ENCODE measurements at places on chromosomes 2 and 18.

GRCh38 chr2:120142528-120143219 is 80.5 kb downstream of the TMEM185B start:
- DNase-seq: no peak

- peak; percentile 47 for DNase-seq
Observed at GRCh38 chr2:181900007-181900651, 8.6 kb downstream of the ITPRID2 start.

GRCh38 chr2:143607231-143608062 is 478.2 kb downstream of the ARHGAP15 start:
- no peak for DNase-seq

GRCh38 chr2:236786751-236787150 is 217.1 kb downstream of the ACKR3 start:
- DNase-seq: no peak

DNA sequence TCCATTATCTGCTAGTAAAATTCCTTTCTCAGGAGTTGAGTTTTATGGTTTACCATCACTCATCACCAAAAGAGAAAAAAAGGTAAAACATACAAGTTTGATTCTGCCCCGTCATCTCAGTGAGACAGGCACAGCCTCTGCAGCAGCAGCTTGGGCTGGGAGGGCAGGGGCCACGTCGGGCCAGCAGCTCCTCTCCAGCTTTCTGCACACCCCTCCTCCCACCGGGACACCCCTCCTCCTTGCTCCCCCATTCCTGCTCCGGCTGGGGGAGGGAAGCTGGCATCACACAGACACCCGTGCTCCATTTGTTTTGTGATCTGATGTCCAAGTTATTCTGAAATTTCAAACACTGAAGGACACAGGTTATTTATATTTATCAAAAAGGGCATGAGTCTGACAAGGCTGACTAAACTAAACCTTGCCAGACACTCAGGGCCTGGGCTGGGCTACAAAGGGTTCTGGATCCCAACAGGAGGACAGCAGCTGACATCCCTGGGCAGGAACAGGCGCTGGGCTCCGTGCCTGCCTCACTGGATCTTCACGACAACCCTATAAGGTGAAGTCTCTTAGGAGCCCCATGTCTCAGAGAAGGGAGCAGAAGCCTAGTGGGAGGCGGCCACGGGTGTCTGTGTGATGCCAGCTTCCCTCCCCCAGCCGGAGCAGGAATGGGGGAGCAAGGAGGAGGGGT is 71.4 kb downstream of the HDAC4 start:
- no peak for DNase-seq

GRCh38 chr2:31247711-31248110 is 13.8 kb downstream of the EHD3 start:
- no peak for DNase-seq

DNA sequence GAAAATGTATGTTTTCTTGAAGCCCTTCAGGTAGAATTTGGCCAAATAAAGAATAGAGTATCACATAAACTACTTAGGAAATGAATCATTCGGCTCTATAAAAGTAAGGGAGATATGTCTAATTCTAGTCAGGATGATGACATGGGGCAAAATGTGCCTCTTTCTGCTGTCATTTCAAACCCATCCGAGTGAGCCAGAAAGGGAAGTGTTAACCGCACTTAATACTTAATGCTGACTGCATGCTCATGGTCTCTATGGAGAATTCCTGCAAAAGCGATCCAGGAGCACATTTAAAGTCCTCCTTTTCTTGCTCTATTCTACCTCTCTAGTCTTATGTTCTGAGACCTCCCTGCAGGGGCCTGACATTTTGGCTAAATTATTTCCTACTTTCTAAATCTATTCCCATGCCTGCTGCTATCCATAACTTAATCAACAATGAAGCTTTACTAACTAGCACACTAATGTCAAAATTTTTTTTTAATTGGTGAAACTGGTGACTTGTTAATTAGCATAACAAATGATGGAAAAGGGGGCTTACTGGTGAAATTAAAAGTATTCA is 127.4 kb downstream of the CDC42EP3 start:
- DNase-seq: no peak

GRCh38 chr2:71596011-71596410 is 142.7 kb downstream of the DYSF start:
- DNase-seq: no peak

DNA sequence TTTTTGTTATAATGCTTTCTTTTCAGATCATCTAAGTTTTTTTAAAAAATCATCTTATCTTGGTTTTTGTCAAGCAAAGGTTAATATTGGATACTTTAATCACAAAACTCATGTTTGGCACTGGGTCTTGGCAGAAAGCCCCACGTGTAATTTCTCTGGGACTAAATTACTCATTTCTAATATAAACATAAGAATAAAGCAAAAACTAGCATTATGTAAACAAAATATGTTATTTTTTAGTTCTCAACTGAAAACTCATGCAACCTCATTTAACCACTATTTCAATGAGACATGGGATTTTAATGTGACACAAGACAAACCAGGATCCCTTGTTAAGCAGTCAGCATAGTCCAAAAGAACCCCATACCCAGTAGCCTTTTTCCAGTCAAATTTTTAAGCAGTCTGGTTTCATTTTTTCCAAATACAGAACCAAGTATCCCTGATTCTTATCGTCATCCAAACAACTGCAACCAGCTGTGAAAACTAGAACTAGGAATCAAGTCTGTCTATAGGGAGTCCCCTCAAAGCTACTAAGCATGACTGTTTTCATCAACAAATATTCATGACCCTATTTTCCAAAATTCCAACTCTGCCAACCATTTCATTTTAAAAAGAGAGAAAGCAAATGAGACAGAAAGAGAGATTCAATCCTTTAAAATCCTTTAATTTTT is 27.1 kb downstream of the PID1 start:
- no peak for DNase-seq

GRCh38 chr2:20672201-20672951 is 5.4 kb downstream of the GDF7 start:
- DNase-seq: no peak

- no peak for DNase-seq
Observed at GRCh38 chr2:213125646-213126347, 25.6 kb downstream of the IKZF2 start.

DNA sequence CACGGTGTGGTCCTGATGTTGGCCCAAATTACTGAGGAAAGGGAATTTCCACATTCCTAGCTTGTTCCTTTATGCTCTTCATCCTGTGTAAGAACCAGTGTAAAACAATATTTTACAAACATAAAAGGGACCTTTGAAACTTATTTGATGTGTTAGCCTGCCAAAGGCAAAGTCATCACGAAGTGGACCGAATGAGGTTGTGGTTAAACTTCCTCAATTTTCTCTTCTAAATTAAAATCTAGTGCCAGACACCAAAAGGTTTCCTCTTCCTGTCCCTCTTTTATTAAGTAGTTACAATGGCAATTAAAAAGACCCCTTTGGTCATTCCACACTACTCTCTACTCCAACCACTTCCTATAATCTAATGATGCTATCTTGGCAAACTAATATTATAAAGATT is 279.8 kb downstream of the AFF3 start:
- no peak for DNase-seq

- peak; percentile 55 for DNase-seq
Observed at GRCh38 chr2:174778085-174778981, 14.1 kb upstream of the CHRNA1 start.

DNA sequence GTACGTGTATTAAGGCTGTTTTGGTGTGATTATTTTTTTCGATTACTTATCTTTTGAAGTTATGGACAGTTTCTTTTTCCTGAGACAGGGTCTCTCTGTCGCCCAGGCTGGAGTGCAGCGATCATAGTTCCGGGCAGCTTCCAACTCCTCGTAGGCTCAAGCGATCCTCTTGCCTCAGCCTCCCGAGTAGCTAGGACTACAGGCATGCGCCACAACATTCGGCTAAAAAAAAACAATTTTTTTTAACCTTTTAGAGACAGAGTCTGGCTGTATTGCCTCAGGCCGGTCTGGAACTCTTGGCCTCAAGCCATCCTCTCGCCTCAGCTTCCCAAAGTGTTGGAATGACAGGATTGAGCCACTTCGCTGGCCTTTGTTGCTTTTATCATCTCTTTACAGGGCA is 945 bp downstream of the HAT1 start:
- DNase-seq: peak; percentile 32

GRCh38 chr2:226671141-226671676 is 128.4 kb downstream of the IRS1 start:
- DNase-seq: no peak

GRCh38 chr2:163341426-163341825 is 394.4 kb downstream of the FIGN start:
- no peak for DNase-seq

- no peak for DNase-seq
Observed at GRCh38 chr2:208984376-208985090, 439.3 kb upstream of the MAP2 start.

DNA sequence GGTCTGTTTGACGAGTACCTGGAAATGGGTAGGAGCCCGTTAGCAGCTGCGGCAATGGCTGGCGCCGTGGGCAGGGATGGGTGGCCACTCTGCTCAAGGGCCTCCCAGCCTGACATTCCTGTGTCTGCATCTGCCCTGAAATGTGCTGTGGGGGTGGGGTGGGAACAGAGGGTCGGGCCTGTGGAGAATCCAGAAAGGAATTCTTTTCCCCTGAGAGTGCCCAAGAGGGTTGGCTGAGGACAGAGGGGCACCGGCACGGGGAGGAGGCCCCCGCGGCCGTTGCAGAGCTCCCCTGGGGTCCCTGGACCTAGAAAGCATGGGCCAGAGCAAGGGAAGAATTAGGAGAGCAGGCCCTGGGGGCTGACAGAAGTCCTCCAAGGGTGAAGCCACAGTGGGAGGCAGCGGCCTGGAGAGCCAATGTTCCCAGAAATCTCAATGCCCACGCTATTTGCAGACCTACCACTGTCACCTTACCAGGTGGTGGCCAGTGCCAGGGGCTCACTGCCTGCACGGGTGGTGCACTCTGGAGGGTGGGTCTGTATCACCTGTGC is 27.8 kb downstream of the ANO7 start:
- DNase-seq: no peak

DNA sequence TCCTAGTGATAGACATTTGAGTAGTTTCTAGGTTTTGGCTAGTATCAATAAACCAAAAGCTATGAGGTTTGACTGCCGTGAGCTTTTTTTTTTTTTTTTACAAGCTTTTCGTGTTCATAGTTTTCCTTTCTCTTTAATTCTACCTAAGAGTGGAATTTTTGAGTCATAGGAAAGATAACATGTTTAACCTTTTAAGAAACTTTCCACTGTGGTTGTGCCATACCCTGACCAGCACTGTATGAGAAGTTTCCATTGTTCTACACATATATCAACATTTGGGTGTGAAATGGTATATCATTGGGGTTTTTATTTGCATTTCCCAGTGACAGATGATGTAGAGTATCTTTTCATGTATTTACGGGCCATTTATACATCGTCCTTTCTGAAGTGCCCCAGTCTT is 31.7 kb downstream of the UBE2F start:
- DNase-seq: peak; percentile 62

GRCh38 chr2:88601286-88601685 is 26.0 kb downstream of the EIF2AK3 start:
- no peak for DNase-seq

GRCh38 chr2:120401275-120402066 is 55.5 kb downstream of the INHBB start:
- DNase-seq: no peak

GRCh38 chr18:46497129-46497528 is 159.9 kb downstream of the LOXHD1 start:
- DNase-seq: peak; percentile 10

Measured in HepG2 (cell line).